Activated naive CD4-positive, alpha-beta T cell treated with anti-CD3 and anti-CD28 coated beads, Interleukin-2, amount 10 ng/mL, durations not matched to agents 7 days and 5 days (primary cell): ENCODE measurements at places on chromosomes 4 and X.

- DNase-seq = no peak
These were observed 379.7 kb downstream of the TLL1 start for GRCh38 chr4:166252487-166253402.

GRCh38 chr4:60745800-60746571 lies 454.1 kb upstream of the ADGRL3 start:
- no peak for DNase-seq

- peak; percentile 31 for DNase-seq
These were observed 66.3 kb downstream of the TSPAN7 start for GRCh38 chrX:38627683-38628082.

DNA sequence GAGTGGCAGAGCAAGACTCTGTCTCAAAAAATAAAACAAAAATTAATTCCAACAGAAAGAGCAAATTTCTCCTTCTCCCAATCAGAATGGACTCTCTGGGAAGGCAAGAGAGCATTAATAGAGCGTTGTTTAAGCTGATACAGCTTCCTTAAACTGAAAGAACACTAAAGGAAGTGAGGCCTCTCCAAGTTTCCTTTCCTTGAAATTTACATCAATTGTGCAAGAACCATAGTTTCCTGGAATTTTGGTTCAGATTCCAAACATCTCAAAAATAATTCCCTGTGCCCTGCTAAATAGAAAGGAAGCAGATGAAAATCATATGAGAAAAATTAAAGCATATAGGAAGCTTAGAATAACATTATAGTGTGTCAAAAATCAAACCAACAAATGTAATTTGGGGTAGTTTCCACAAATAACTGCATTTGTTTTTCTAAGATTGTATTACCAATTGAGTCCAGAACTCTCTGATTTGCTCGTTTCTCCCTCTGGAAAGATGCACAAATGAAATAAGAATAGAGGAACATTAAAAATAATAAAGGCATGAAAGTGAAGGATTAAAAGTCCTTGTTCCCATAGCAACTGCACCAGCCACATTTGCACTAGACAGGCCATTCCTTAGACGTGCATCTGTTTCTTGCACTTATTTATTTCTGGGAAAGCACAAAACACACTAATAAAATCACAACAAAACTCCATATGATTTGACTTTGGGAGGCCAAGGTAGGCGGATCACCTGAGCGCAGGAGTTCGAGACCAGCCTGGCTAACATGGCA lies 3.7 kb upstream of the FAM241A start:
- DNase-seq = no peak

GRCh38 chr4:48862661-48863060 lies 31.8 kb downstream of the OCIAD1 start:
- no peak for DNase-seq

DNA sequence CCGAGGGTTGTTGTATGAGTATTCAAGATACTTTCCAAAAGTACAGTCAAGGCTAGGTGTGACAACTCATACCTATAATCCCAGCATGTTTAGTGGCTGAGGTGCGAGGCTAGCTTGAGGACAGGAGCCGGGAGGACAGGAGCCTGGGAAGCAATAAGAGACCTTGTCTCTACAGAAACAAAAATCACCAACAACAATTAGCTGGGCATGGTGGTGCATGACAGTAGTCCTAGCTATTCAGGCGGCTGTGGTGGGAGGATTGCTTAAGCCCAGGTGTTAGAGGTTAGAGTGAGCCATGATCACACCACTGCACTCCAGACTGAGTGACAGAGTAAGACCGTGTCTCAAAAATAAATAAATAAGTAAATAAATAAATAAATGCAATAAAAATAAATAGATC lies 91.6 kb downstream of the TLL1 start:
- DNase-seq = no peak

DNA sequence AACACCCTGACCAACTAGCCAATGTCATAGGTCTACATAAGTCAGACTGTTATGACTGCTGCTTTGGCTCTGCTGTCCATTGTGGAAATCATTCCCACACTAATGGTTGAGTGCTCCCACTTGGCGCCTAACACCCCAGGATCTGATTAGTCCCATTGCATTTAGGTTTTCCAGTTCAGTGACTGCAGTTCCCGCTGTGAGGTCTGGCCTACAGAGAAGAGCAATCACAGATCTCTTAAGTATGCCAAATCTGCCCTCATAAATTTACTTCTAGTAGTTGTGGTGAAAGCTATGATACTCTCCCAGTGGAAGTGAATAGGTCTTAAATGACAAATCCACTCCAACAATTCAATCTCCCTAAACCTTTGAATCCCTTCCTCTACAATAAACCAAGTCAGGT lies 77.3 kb upstream of the IL2 start:
- no peak for DNase-seq
